ENCODE measurements at places on chromosomes 13 and 19. TPM values are rescaled to one million over a fixed set of nuclear protein-coding genes. Genes with fewer than 3 reads are reported as not detected.

GRCh38 chr19:23884363-23884762 is 30.3 kb upstream of the ZNF726 start:
- H3K36me3 ChIP-seq, result no peaks in the 10 kb centered on the region
- H3K4me1 ChIP-seq, result no peaks in the 10 kb centered on the region
- no peak overlapping the region for H3K27ac ChIP-seq
- no peak overlapping the region for H3K4me3 ChIP-seq
- H3K27me3 ChIP-seq, result no peaks in the 10 kb centered on the region

The SPTBN4 gene
- 3.1 TPM for polyA plus RNA-seq

GRCh38 chr19:15702534-15702930 is 25.3 kb upstream of the OR10H2 start:
- H3K4me1 ChIP-seq, result no peaks in the 10 kb centered on the region
- peak; percentile 31 for DNase-seq
- no peaks in the 10 kb centered on the region for H3K36me3 ChIP-seq

The NXNL1 gene
- not detected for polyA plus RNA-seq

DNA sequence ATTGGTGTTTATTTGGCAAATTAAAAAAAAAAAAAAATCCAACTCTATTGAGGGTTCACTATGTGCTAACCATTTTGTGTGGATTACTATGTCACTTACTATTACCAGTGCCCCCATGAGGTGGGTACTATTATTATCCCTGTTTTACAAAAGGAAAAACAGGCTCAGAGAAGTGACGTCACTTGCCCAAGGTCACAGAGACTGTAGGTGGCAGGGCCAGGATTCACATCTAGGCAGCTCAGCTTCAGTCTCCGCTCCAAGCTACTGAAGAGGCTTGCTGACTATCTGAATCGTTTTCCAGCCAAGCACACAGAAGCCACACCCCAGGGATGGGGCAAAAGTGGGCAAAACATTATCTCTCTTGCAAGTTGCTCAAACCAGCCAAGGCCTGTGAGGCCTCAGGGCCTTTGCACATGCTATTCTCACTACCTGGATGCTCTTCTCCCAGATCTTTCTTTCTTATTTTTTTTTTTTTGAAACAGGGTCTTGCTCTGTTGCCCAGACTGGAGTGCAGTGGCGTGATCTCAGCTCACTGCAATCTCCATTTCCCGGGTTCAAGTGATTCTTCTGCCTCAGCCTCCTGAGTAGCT is 4.8 kb upstream of the ANGPTL8 start:
- no peak overlapping the region for H3K4me3 ChIP-seq
- H3K27me3 ChIP-seq, result no peaks in the 10 kb centered on the region
- no peaks in the 10 kb centered on the region for H3K4me1 ChIP-seq

DNA sequence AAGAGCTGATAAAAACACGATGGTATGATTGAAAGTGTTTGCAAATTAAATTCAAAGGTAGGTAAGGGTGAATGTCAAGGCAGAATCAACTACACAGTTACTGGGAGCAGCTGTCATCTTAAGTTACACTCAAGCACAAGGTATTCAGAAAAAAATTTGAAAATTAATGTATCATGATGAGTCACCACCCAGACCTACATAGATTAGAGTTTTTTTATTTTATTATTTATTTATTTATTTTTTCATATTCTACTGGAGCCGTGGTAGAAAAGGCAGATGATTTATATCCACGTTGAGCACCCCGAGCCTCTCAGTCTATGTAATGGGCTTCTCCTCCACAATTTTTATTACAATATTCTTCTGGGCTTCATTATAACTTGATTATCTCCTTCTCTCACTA is 728.9 kb upstream of the ARGLU1 start:
- H3K4me1 ChIP-seq, result no peaks in the 10 kb centered on the region
- H3K27me3 ChIP-seq, result no peaks in the 10 kb centered on the region
- no peak for DNase-seq
- H3K4me3 ChIP-seq, result no peak overlapping the region
- H3K27ac ChIP-seq, result peak overlapping the region; percentile 73

GRCh38 chr19:30804751-30805150 is 432.6 kb downstream of the ZNF536 start:
- no peak overlapping the region for H3K27ac ChIP-seq
- H3K36me3 ChIP-seq, result no peaks in the 10 kb centered on the region

- H3K27ac ChIP-seq, result no peak overlapping the region
- H3K4me3 ChIP-seq, result no peak overlapping the region
- H3K36me3 ChIP-seq, result no peaks in the 10 kb centered on the region
- DNase-seq, result no peak
Observed at GRCh38 chr13:107736731-107737130, 478.6 kb downstream of the LIG4 start.

GRCh38 chr13:99273128-99273527 is 14.9 kb upstream of the GPR18 start:
- DNase-seq, result no peak
- H3K27ac ChIP-seq, result no peak overlapping the region
- no peak overlapping the region for H3K4me3 ChIP-seq
- no peaks in the 10 kb centered on the region for H3K36me3 ChIP-seq
- H3K27me3 ChIP-seq, result no peaks in the 10 kb centered on the region

The FOXA3 gene
- 1.5 TPM for polyA plus RNA-seq

The LCP1 gene
- polyA plus RNA-seq, result 0.03 TPM

DNA sequence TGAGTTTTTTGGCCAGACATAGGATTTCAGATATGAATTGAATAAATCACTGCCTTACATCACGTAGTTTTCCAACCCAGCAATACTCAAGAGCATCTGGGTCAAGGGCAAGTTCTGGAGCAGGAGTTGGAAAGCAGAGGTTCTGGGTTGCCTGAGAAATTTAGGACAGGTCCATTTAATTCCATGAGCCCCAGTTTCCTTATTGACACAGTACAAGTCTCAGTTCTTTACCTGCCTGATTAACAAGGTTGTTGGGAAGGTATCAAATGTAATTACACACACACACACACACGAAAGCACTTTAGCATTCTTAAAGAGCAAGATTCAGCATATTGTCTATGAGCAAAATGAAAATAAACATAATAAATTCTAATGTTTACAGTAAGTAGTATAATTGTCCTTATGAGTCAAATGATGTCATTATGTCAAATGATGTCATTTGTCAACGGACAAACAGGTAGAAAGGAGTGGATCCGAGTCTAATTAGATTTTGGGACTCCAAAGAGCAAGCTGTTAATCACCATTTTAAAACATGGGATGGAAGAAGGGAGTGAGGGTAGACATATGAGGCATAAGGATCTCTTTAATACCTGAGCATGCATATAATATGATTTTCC is 268.4 kb upstream of the ARGLU1 start:
- DNase-seq, result no peak
- H3K36me3 ChIP-seq, result no peaks in the 10 kb centered on the region
- H3K4me3 ChIP-seq, result no peak overlapping the region
- no peaks in the 10 kb centered on the region for H3K4me1 ChIP-seq
- no peaks in the 10 kb centered on the region for H3K27me3 ChIP-seq

DNA sequence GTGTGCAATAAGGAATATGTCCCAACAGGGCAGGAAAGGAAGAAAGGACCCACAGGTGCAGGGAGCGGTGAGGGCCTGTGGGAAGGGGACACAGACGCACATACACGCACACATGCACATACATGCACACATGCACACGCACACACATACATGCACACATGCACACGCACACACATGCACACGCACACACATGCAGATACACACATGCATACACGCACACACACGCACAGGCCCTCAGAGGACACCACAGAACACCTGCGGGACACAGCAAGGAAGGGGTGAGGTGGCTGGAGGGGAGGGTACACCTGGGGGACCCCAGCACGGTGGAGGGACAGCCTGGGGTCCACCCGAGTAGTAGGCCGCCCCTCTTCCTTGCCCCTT is 12.9 kb downstream of the PIP5K1C start:
- DNase-seq, result no peak
- H3K4me1 ChIP-seq, result no peaks in the 10 kb centered on the region
- H3K36me3 ChIP-seq, result no peaks in the 10 kb centered on the region
- no peak overlapping the region for H3K4me3 ChIP-seq

The EBI3 gene
- polyA plus RNA-seq, result 3.7 TPM

- peak; percentile 84 for DNase-seq
- H3K27me3 ChIP-seq, result no peaks in the 10 kb centered on the region
- peak within 1 kb of the TSS; percentile 86 for H3K4me3 ChIP-seq
- peak within 1 kb of the TSS; percentile 95 for H3K27ac ChIP-seq
- H3K36me3 ChIP-seq, result peaks cover 15% of the 10 kb centered on the region
Observed at GRCh38 chr19:16660763-16661479, at the start of gene TMEM38A. TSS of gene TMEM38A (plus strand) at chr19:16661139. CDS start at chr19:16661218, 79 bp downstream.

The FPR1 gene
- polyA plus RNA-seq, result not detected

DNA sequence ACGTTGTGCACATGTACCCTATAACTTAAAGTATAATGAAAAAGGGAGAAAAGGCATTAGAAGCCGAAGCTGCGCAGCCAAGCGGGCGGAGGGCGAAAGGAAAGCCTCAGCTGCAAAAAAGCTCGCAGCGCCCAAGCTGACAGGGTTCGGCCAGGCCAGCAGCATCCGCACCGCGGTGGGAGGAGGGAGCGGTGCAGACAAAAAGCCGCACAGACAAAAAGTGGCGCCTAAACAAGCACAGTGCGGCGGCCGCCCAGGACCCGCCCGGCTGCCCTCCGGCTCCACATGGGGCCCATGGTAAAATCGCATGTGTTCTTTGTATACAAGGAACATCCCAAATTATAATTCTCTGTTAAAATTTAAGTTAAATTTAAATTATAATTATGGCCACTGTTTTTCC is 42.4 kb downstream of the PSG3 start:
- no peaks in the 10 kb centered on the region for H3K36me3 ChIP-seq
- no peaks in the 10 kb centered on the region for H3K4me1 ChIP-seq
- no peak overlapping the region for H3K27ac ChIP-seq
- H3K27me3 ChIP-seq, result peaks cover 61% of the 10 kb centered on the region
- H3K4me3 ChIP-seq, result no peak overlapping the region

Data from SK-N-SH (cell line).